Effector CD4-positive, alpha-beta T cell (primary cell): ENCODE measurements at places on chromosomes 16 and 17.

- no peak for DNase-seq
Measured at GRCh38 chr17:50055055-50055425, 870 bp upstream of the ITGA3 start.

GRCh38 chr16:81500833-81501521 lies 56.4 kb downstream of the CMIP start:
- DNase-seq: no peak

- no peak for DNase-seq
Measured at GRCh38 chr16:85642762-85643358, 29.7 kb downstream of the GSE1 start.

DNA sequence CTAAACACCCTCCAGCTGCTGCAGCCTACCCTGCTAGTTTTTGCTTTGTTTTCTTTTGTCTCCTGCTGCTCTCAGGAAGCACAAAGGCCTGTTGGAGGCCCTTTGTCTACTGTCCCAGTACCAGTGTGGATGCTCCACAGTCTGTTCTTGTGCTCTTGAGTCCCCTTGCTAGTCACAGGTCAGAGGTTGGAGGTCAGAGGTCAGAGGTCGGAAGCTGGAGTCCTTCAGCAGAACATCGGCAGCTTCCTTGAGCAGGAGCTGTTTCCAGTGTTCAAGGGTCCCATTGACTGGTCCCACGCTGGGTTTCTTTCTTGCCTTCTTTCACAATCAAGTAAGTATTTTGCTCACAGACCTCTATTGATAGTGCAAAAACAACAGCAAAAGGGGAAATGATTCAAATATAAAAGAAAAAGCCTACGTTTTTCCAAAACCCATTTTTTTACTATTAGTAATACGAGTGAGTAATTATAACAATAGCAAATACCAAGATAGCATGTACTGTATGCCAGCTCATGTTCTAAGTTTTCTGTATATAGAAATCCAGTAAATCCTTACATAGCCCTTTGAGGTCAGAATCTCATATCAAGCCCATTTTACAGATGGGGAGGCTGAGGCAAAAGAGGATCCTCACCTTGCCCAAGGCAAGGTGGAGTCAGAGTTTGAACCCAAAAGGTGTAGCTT lies 10.9 kb upstream of the IL34 start:
- no peak for DNase-seq

DNA sequence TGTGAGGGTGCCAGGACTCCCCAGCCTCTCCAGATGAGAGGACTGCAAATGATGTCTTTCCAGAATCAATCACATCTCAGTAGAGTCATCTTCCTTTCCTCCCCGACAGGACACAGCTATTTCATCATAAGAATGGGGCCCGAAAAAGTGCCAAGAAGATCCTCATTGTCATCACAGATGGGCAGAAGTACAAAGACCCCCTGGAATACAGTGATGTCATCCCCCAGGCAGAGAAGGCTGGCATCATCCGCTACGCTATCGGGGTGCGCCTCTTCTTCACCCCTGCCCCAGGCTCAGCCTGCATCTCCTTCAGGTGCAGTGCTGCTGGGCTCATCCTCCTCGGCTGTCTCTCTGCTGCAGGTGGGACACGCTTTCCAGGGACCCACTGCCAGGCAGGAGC lies 14.3 kb downstream of the ITGAD start:
- DNase-seq: no peak

- no peak for DNase-seq
Measured at GRCh38 chr17:39576187-39576586, 31.5 kb downstream of the NEUROD2 start.

DNA sequence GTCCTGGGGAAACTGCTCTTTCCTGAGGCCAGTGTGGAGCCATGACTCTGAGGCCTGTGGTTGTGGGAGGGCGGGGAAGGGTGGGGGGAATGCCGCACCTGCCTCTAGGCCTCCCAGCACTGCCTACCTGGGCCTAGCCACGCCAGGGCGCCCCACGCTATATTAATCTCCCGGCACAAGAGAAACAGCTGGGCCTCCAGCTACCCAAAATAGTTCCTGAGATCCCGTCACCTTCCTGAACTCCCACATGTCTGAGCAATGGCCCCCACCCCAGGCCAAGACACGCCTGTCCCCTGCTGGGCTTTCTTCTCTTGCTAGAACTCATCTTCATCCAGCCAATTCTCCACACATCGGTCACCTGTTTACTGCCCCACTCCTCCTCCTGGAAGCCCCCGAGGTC lies 13.0 kb upstream of the MTSS2 start:
- DNase-seq: no peak

GRCh38 chr17:57599271-57600045 lies 145.6 kb downstream of the CCDC182 start:
- no peak for DNase-seq
